ENCODE measurements at places on chromosomes 3 and 15.
A peak's percentile ranks its signal among the peaks of the same experiment; 100 is the strongest.

- no peak for DNase-seq
Observed at GRCh38 chr3:13207578-13207922, 134.3 kb upstream of the IQSEC1 start.

GRCh38 chr3:194690501-194691372 lies 5.1 kb downstream of the FAM43A start:
- DNase-seq, result no peak

- DNase-seq, result peak; percentile 72
Observed at GRCh38 chr15:40320931-40321371, 2.5 kb upstream of the INAFM2 start.

- DNase-seq, result no peak
Observed at GRCh38 chr3:134991003-134991402, 195.9 kb downstream of the EPHB1 start.

DNA sequence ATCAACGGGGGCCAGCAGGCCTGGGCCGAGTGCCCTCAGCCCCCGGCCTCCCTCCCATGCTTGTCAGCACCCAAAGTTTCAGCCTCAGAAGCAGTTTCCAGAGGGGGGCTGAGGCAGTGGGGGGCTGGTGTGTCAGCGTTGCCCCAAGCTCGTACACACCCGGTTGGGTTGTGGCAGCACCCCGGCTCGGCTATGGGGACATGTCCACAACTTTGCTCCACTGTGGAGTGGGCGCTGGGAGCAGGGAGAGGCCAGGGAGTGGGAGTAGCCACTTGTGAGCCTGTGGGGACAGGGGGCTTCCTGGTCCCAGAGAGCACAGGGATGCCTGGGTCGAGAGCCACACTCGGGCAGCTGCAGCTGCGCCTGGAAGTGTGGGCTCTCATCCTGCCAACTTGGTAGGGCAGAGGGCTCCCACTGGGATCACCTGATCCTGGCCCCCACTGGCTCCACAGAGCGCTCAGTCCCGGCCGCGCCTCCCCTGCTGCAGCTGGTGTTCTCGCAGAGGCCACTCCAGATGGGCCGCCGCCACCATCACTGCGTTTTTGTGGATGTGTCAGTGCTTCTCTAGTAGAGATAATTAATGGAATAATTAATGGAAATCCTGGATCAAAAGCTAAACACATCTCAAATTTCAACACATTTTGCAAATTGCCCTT lies 75.1 kb downstream of the NR1D2 start:
- DNase-seq, result no peak

Data from naive thymus-derived CD4-positive, alpha-beta T cell (primary cell).